Right ventricle myocardium inferior (tissue), 1 donor: ENCODE measurements at places on chromosomes 4 and X.

- no peak for DNase-seq
Observed at GRCh38 chr4:139625093-139625455, 40.5 kb upstream of the MGST2 start.

DNA sequence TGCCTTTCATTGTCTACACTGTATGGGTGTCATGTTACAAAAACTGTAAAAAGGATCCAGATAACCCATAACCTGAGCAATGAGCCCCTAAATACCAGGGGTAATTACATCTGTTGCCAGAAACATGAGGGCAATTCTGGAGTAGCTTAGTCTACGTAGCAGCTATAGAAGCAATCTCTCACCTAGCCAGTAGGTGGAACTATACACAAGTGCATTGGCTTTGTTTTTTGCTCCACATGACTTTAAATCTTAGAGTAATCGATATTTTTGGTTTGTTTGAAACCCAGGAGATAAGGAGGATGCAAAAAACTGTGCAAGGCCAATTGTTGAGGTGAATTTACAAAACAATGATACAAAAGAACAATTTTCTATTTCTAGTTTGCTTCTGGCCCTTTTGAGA, 57.5 kb downstream of the GPR82 start:
- DNase-seq = no peak

DNA sequence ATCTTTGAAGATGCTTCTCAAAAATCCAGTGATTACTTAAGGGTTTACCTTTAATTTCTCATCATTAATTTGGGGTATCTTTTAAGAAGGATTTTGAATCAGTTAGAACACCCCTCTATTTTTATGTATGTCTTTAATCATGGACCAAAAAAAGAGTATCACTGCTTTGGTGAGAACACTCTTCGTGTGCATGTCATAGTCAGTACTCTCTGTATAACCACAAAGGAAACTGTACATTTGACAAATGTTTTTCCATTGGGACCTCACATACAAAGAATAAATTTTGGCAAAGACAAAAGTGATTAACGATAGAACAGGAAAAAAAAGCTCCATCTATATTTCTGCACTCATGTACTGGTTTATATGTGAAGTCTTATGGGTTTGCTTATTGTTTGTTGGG, 31.3 kb downstream of the FAM241A start:
- DNase-seq = no peak

GRCh38 chrX:137401092-137401491, 164.8 kb upstream of the ZIC3 start:
- DNase-seq = no peak

GRCh38 chr4:148542922-148543623, 100.9 kb upstream of the NR3C2 start:
- DNase-seq = no peak

GRCh38 chrX:103376118-103376978, at the start of gene BEX3:
BEX3 (plus strand) TSS chrX:103376538; CDS start chrX:103377522, 984 bp downstream.
- DNase-seq = peak; percentile 71

DNA sequence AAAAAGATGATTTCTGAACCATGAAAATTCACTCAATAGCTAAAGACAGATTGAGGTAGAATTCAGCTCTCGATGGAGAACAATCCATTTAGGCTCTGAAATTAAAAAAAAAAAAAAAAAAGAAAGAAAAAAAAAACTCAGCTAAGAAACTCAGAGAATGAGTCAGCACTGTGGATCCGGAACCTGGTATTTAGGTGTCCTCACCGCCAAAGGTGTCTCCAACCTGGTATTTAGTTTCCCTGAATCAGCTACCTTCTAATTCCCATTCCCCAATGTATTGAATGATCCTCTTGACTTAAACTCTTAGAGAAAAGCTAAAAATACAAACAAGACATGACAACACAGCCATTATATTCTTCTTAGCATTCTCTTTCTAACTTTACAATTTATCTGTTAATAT, 150.3 kb upstream of the RASGEF1B start:
- DNase-seq = no peak

DNA sequence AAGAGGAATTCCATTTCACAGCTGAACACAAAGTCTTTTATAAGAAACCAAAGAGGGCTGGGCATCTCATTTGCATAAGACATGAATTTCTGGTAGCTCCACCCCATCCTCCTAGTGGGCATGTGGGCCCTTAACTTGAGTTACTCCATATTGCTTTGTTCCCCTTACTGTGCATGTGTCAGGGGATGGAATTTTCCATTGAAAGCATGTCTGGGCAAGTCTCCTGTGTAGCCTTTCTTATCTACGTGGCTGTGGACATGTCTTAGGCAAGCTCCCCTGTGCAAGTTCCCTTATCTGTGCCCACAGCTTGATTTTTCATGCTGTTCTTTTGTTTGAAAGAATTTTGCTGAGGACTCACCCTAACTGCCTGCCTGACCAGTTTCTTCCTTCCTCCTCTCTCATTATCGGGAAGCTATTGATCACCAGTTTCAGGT, 123.5 kb upstream of the JADE1 start:
- DNase-seq = no peak

- no peak for DNase-seq
Observed at GRCh38 chr4:66123831-66124413, 453.6 kb upstream of the EPHA5 start.

DNA sequence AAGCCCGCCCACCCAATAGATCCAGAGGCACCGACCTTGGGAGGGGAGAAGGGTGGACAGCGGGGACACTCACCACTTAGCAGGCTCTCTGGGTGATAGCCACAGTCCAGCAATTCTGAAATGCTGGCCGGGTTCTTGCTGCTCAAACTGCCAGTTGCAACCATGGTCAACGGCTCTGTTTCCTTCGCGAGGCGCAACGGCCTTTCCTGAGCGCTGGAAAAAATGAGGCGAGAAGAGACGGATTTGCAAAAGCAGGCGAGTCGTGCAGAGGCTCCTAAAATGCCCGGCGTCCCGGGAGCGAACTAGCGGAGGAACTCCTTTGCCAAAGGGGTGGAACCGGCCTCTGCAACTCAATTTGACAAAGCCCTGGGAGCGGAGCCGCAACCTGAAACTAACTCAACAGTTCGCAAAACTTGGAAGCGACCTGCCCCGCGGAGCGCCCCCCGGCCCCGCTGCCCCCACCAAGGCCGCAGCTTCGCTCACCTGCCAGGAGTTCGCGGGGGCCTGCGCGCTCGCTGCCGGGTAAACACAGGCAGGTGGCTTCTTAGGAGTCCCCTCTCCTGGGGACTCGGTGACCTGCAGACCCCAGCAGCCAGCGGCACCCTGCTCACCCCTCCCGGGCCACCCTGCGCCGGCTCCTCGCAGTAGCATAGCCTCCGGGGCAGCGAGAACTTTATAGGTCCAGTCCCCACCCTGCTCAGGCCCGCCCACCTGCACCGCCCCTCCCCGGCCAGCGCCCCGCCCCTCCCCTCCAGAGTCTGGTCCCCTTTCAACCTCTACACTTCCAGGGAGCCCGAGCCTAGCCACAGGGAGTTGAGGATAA, at the start of gene DDIT4L:
Gene DDIT4L, minus strand, starts transcription at position 649 of the 823 bp plus-strand sequence. Its CDS starts 485 bp downstream, at position 164.
- no peak for DNase-seq

- DNase-seq = no peak
Observed at GRCh38 chr4:61296144-61296543, 96.0 kb downstream of the ADGRL3 start.

DNA sequence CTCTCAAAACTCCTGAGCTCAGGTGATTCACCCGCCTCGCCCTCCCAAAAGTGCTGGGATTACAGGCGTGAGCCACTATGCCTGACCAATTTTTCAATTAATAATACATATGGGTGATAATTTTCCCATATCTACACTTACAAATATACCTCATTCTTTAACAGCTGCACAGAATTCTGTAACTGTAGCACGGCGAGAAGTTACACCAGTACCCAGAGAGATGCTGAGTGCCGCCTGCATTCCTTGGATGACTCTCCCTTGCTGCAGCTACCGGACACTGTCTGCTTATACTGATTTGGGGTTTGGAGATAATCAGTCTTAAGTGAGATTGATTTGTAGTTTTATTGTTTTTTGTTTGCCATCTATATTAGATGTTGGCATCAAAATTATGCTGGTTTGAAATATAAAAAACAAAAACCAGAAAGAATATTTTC, 5.8 kb downstream of the TIFA start:
- no peak for DNase-seq

- DNase-seq = no peak
Observed at GRCh38 chrX:136215559-136215958, 35.6 kb downstream of the MAP7D3 start.

- DNase-seq = no peak
Observed at GRCh38 chr4:1408418-1408817, 2.2 kb upstream of the NKX1-1 start.

DNA sequence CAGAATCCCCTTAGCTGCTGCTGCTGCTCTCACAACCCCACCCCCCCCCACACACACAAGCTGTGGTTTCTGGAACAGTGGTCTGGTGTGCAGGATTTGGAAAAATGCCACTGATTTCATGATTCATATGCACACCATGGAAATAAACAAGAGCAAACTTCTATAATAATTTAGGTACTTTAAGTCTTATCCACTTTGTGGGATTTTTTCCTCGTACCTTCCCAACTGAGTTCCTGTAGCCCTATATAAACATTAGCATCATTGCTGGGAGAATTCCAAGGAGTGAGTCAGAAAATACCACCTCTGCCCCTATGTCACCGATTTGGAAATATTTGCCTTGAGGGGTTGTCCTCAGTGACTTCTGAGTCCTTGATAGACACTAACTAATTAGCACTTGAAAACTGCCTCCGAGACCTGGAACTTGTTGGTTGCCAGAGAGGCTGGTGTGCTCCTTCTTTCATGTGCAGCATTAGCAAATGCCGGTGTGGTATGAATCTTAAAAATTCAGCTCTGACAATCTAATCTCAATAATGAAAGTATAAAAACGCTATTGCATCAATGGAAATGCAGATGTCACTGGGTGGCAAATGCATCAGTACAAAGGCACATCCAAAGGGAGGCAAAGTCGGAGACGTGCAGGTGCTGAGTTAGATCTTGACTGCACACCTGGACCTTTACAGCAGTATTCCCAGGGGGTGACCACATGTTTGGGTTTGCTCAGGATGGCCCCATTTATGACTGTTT, 61.8 kb downstream of the CPE start:
- DNase-seq = no peak

GRCh38 chrX:111102636-111103035, 6.6 kb downstream of the PAK3 start:
- DNase-seq = no peak

- no peak for DNase-seq
Observed at GRCh38 chr4:105179539-105180401, 33.1 kb downstream of the TET2 start.

- DNase-seq = no peak
Observed at GRCh38 chr4:155911905-155912304, 8.4 kb downstream of the TDO2 start.

- no peak for DNase-seq
Observed at GRCh38 chr4:139007640-139008039, 7.9 kb upstream of the NOCT start.

GRCh38 chr4:10504570-10505179, 47.4 kb upstream of the ZNF518B start:
- DNase-seq = no peak

- DNase-seq = no peak
Observed at GRCh38 chrX:40872351-40872750, 137.0 kb upstream of the MED14 start.

DNA sequence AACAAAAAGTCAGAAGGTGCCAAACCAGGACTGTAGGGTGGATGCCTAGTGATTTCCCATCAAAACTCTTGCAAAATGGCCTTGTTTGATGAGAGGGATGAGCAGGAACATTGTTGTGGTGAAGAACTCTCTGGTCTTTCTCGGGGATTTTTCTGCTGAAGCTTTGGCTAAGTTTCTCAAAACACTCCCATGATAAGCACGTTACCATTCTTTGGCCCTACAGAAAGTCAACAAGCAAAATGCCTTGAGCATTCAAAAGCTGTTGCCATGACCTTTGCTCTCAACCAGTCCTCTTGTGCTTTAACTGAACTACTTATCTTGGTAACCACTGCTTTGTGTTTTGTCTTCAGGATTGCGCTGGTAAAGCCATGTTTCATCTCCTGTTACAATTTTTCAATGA, 3.0 kb upstream of the SEC31A start:
- DNase-seq = no peak

DNA sequence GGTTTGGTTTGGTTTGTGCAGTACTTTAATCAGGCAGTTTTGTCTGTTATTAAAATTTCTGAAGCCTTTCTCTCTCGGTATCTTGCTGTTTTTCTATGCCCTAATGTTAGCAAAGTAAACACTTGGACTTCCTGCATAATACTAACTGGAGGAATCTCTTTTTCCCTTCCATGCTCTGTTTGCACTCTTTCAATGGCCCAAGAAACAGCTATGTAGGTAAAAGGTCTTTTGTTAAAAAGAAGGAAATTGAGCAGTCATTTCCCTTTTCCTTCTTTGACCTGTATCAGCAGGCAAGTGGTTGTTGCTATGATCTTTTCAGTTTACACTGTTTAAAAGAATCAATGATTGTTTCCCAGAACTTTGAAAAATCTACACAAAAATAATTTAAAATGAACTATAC, 82.7 kb downstream of the CCSER1 start:
- DNase-seq = no peak

DNA sequence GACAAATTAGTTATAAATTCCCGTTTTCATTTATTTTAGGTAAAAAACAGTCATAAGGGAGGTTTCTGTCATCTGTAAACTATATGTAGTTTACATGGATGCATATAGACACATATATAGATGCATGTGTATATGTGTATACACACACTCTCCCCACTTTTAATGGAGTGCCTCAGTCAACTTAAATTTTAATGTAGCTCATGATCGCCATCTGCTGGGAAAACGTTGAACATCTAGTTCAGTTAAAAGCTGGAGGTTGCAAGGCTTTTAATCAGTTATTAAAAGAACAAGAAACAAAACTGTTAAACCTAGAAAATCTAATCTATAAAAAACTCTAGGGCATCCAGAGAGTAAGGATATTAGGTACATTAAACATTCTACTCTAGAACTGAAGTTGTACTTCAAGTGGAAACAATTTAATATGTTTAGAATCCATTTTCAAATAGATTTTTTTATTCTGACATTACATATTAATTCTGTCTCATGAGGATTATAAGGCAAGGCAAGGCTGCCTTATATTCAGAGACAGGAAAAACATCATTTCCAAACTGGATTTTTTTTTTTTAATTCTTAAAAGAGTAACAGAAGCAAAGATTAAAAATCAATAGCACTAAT, 122.6 kb downstream of the SHISA3 start:
- DNase-seq = no peak

- no peak for DNase-seq
Observed at GRCh38 chr4:158818560-158819140, 49.8 kb downstream of the FNIP2 start.

DNA sequence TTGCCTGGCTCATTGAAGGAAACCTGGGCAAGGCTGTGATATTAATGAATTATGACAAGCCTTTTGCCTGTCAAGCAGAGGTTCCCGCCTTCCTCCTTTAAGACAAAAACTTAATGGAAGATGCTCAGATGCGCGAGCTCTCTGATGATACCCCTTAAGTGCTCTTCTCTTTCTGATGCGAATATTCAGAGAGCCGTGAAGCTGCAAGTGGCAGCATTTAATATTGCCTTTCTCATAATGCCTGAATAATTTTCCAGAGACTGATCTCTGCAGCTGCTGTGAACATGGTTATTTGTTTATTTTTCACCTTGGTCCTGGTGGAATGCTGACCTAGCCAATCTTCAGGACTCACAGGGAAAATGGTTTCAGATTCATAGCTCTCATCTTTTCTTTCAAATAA, 251.8 kb downstream of the TENM3 start:
- DNase-seq = no peak

- DNase-seq = no peak
Observed at GRCh38 chrX:16750136-16750535, 30.7 kb downstream of the SYAP1 start.
